Stimulated activated CD8-positive, alpha-beta memory T cell treated with anti-CD3 and anti-CD28 coated beads, Interleukin-15, amount 100 ng/mL, for 24 hours (primary cell): ENCODE measurements at places on chromosomes 4 and X.

DNA sequence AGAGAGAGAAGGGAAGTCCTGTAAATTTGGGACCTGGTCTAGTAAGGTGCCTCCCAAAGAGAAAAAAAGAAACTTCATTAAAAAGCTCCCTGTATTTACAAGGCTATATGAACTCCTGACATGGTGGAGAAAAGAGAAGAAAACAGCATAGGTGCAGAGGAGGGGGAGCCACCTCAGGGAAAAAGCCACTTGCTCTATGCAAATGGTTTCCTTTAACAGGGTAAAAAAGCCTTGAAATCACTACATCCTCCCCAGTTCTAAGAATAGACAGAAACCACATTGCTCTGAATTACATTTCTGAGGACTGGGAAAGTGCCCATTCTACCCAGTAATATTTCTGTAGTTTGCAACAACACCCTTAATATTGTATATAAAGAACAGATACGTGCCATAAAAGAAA, 165.5 kb downstream of the KLF8 start:
- DNase-seq = no peak

DNA sequence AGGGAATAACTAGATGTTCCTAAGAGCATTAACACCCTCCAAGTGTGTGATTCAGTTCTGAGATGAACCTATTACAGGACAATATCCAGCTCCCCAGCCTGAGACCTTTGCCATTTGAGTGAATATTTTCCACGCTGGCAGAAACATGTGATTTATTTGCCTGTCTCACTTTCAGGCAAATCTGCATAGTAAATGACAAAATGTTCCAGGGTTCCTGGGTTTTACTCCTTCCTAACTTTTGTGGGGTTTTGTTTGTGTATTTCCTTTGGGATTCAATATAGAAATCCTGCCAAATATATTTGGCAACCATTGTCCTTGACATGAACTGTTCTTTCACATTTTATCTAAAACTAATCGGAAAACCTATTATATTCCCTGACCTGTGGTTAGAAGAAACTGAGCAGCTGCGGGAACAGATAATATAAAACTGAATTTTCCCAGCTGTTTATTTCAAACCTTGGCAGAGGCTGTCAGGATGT, 12.5 kb downstream of the F8 start:
- DNase-seq = no peak

DNA sequence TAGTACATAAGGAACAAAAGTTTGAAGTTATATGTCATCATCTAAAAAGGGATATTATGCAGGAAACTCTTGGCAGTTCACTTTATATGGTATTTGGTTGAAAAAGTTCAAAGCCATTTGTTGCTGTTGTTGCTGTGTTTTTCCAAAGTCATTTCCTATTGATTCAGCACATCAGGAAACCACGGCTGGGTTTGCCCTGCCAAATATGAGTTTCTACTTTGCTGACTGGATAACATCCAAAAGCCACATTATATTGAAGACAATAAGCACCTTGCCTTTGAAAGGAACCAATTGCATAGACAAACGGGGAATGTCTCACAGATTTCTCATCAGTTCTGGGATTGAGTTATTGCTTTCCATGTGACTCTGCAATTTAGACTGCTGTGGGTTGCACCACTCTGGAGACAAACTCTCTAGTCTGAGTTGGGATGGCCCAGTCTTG, 206.1 kb downstream of the SLC39A8 start:
- DNase-seq = no peak

- no peak for DNase-seq
Observed at GRCh38 chr4:84971319-84971932, 4.9 kb upstream of the WDFY3 start.

DNA sequence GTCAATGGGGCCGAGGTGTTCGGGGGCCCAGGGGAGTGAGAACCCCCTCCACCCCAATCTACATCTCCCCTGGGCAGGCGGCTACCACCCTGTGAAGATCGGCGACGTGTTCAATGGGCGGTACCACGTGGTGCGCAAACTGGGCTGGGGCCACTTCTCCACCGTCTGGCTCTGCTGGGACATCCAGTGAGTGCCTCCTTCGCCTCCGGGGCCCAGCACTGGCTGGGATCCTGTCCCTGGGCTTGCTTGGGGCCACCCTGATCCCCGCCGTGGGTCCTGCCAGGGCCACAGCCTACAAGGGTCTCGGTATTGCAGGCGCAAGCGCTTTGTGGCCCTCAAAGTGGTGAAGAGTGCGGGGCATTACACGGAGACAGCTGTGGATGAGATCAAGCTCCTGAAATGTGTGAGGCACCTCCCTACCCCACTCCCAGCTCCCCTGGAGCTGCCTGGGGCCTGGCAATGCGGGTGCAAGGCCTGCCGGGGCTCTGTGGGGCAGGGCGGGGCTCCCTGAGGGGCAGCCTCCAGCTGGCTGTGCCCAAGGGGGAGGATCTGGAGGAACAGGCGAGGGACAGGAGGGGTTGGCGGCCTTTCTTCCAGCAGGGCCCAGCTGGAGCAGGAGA, 697 bp downstream of the SRPK3 start:
- no peak for DNase-seq

GRCh38 chr4:183391204-183391603, 53.2 kb upstream of the CDKN2AIP start:
- no peak for DNase-seq

DNA sequence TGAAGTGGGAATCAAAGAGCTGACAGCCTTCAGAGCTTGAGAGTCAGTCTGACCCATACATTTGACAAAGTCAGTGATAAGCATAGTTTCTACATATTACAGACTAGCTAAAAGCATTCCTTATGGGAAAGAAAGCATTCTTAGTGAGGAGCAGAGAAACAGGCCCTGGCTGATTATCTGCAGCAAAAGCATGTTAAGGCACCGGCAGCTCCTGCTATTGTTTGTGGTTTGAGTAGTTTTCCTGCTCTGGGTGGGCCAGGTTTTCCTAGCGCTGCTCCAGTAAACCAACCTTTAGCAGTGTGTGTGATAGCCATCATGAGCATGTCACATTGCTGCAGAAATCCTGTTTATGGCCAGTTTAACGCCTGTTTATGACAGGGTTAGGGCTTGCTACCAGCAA, 51.6 kb upstream of the WDR1 start:
- no peak for DNase-seq

GRCh38 chr4:102641793-102642192, 119.0 kb downstream of the MANBA start:
- no peak for DNase-seq

- no peak for DNase-seq
Observed at GRCh38 chr4:156686120-156686519, 285.5 kb downstream of the PDGFC start.

GRCh38 chr4:136812100-136812880, 720.0 kb downstream of the PCDH18 start:
- DNase-seq = no peak

GRCh38 chrX:115214151-115214550, 19.7 kb downstream of the LRCH2 start:
- no peak for DNase-seq

- DNase-seq = no peak
Observed at GRCh38 chrX:29488919-29489318, 726.4 kb upstream of the MAGEB2 start.

- DNase-seq = no peak
Observed at GRCh38 chrX:48466696-48467095, 3.4 kb downstream of the SLC38A5 start.

DNA sequence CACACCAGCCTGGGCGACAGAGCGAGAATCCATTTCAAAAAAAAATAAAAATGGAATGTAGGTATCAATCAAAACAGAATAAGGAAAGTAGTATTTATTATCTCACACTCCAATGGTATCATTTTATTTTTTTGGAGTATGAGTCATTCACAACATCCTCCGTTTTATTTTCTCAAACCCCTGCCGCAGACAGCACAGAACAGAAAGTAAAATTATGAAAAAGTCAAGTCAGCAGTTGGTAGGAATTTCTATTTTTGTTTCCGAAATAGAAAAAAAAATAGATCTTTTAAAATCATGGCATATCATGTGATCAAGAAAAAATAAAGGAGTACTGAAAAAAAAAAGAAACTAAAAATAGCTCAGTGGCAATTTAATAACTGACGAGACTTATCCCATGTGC, 490.7 kb upstream of the TENM3 start:
- no peak for DNase-seq

GRCh38 chr4:56668267-56668666, 12.8 kb downstream of the HOPX start:
- DNase-seq = no peak

GRCh38 chrX:132955690-132956089, 2.7 kb downstream of the HS6ST2 start:
- no peak for DNase-seq

- DNase-seq = no peak
Observed at GRCh38 chr4:30262379-30262778, 457.8 kb upstream of the PCDH7 start.

- DNase-seq = no peak
Observed at GRCh38 chr4:173578956-173579355, 48.9 kb upstream of the HAND2 start.

GRCh38 chr4:6910340-6910959, 824 bp downstream of the TBC1D14 start:
- no peak for DNase-seq

GRCh38 chrX:30892591-30892990, 3.5 kb upstream of the TAB3 start:
- no peak for DNase-seq

GRCh38 chrX:32126997-32127396, 1055.2 kb upstream of the FTHL17 start:
- no peak for DNase-seq

GRCh38 chr4:157291071-157291470, 70.5 kb downstream of the GRIA2 start:
- DNase-seq = no peak

GRCh38 chrX:24294619-24295018, 19.2 kb downstream of the SUPT20HL2 start:
- DNase-seq = no peak

DNA sequence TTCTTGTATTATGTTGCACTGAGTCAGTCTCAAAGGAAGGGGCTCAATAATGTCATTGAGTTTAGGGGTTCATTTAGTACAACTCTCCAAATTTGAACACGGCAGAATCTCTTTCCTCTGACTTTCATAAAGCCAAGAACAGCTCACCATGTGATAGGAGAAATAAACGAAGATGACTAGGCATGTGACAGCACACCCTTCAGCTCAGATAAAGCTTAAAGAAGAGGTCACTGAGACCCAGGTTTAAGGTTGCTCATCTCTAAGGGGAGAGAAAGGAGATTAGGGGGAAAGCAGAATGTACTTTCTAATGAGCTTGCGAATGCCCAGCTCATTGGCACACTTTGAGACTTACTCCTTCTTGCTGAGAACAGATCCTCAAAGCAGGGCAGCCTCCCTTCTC, 89.0 kb downstream of the PLAC1 start:
- DNase-seq = no peak

DNA sequence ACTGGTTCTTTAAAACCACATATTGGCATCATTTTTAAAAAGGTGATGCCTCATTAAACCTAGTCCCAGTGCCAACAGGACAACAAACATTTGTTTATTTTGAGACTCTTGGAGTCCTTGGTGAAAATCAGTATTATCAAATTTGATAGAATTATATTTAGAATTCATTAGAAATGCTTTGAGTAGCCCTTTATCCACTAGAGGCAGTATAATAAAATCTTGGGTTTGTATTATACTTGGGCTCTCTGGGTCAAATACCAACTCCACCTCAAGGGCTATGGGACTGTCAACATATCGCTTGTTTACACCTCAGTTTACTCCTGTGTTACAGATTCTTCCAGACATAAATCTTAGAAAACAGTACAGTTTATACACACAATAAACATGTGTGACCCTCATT, 335.7 kb upstream of the FSTL5 start:
- DNase-seq = no peak
